CD4-positive, alpha-beta T cell treated with Interleukin-15 for 1 hour (primary cell): ENCODE measurements at places on chromosomes 12 and 14.

- DNase-seq, result no peak
Observed at GRCh38 chr14:80477388-80478160, 266.3 kb upstream of the DIO2 start.

DNA sequence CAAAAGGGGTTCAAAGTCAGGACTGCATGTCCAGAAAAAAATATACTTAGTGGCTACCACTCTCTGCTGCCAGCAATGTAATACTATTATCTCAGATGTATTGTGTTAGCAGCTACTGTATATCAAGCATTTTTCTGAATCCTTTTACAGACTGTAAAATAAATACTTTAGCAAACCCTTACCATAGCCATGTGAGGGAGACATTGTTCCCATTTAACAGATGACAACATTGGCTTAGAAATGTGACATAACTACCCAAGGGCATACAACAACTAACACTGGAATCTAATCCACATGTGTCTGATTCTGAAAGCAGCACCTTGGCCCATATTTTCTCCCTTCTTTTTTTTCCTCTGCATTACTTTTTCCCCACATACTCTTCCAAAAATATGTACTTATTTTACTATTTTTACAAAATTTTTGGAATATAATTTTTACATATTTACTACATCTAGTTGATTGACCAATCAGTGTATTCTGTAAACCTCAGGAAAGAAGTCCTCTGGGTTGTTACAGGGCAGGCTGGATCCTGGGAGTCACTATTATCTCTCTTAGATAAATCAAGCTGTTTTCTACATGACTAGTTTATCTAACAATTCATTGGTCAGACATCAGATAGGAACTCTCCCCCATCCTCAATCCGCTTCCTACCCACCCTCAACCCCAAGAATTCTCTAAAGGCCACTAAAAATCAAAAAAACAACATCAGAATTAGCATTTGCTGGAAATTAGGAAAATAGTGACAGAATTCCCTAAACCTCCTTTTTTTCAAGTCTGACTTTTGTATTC lies 154.1 kb downstream of the BTG1 start:
- no peak for DNase-seq

GRCh38 chr12:72388322-72388721 lies 116.2 kb downstream of the TRHDE start:
- DNase-seq, result no peak

DNA sequence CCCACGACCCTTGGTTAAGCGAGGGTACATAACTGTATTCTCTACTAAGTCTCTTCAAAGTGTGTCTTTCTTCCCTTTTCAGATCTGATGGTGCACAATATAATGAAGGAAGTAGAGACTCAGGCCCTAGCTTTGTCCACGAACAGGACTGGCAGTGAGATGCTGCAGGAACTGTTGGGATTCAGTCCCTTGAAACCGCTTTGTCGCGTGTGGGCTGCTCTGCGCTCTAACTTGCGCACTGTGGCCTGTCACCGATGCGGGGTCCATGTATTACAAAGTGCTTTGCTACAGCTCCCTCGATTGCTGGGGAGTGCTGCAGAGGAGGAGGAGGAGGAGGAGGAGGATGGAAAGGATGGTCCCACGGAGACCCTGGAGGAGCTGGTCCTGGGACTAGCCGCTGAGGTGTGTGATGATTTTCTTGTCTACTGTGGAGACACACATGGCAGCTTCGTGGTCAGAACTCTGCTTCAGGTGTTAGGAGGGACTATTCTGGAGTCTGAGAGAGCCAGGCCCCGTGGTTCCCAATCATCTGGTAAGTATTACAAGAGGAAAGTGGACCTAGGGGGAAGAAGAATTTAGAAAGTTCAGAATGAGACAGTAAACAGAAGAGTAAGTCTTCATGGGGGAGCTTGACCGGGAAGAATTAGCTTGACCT lies 803 bp downstream of the NOP9 start:
- DNase-seq, result no peak

DNA sequence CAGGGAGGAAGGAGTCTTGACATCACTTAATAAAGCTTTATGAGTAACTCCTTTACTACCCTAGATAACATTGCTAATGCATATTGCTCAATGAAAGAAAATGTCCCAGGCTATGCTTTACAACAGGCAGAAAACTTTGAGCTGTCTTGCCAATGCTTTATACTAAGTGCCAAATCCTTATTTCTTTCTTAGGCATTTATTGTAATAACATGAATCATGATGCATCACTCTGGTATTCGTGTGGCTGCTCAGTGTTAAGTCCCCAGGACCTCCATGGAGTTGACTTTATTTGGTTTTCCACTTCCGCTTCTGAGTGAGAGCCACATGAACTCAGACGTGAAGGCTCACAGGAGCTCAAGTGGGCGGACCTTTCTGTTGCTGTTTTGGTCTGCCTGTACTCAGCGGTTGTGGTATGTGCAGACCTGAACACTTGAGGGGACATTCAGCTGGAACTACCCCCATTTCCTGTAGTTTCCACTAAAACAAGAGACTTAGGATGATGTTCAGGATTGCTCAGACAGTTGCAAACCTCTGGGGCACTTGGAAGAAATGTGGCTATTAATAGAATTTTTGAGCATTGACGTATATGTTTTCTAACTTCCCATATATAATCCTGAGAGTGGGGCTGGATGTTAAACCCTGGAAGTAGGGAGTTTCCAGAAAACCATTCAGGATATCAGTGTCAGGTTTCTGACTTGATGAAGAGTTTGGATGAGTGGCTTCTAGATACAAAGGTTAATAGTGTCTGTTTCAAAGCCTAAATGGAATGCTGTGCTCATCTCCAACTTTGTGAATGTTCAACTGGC lies 258.6 kb downstream of the MSRB3 start:
- DNase-seq, result no peak

DNA sequence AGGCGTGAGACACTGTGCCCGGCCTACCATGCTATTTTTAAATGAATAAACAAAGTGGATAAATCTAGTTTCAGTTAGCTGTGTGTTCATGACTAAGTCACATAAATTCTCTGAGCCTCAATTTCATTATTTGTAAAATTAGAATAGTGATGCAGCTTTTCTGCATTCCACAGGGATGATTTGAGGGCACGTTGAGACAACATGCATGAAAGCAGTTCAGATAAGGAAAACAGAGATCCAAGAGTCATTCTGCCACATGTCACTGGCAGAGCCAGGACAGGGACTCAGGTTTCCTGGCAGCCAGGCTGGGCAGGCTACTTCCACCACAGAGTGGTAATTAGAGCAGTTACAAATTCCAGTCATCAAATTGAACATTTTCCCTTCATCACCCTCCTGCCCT lies 2.9 kb upstream of the PPP4R4 start:
- DNase-seq, result no peak

GRCh38 chr14:44462381-44462780 lies 44.7 kb downstream of the FSCB start:
- DNase-seq, result no peak

- no peak for DNase-seq
Observed at GRCh38 chr12:14272956-14273912, 92.2 kb upstream of the ATF7IP start.

- DNase-seq, result no peak
Observed at GRCh38 chr12:2119266-2119665, 66.5 kb downstream of the CACNA1C start.

DNA sequence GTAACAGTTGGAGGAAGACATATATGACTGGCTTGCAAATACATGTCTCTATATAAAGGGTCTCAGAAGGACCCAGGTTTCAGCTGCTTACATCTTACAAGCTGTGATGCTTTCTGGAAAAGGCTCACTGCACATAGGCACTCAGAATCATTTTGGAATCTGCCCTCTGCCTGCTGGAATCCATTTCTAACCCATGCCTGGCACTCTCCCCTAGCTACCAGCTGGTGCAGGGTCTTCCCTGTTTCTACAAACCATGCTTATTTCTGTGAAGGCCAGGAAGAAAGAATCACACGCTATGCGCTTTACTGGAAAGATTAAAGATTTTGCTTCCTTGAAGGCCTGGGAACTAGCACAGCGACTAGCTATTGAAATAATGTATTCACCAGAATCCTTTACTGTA lies 151.3 kb downstream of the DICER1 start:
- no peak for DNase-seq

GRCh38 chr12:3604286-3604685 lies 113.3 kb downstream of the PRMT8 start:
- DNase-seq, result no peak

DNA sequence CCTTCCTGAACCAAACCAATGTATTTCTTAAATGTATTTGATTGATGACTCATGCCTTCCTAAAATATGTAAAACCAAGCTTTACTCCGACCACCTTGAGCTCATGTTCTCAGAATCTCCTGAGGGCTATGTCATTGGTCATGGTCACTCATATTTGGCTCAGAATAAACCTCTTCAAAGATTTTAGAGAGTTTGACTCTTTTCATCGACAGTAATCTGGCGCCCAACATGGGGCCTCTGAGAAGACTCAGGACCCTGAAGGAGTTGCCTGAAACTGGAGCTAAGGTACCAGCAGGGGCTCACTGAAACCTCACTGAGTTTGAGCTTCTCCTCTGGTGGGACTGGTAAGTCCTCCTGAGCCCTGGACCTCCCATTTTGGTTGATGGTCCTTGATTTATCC lies 17.2 kb upstream of the PSMC1 start:
- DNase-seq, result no peak

GRCh38 chr14:85617791-85618190 lies 87.8 kb downstream of the FLRT2 start:
- DNase-seq, result no peak

DNA sequence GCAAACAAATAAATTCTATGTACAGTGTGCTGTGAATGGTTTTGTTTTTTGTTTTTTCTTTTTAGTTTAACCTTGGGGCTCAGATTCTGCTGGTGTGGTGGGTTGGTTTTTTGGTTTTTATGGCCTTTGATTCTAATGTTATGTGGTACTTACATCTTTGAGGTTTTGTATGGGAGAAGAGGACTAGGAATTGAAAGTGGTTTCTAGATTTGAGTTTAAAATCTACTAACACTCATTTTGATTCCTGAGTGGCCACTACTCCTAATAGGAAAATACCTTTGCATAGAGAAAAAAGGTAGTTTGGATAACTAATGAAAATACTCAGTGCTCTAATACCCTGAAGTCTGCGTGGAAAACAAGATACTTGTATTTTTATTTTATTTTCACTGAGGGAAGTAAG lies 137.7 kb downstream of the MON2 start:
- no peak for DNase-seq

DNA sequence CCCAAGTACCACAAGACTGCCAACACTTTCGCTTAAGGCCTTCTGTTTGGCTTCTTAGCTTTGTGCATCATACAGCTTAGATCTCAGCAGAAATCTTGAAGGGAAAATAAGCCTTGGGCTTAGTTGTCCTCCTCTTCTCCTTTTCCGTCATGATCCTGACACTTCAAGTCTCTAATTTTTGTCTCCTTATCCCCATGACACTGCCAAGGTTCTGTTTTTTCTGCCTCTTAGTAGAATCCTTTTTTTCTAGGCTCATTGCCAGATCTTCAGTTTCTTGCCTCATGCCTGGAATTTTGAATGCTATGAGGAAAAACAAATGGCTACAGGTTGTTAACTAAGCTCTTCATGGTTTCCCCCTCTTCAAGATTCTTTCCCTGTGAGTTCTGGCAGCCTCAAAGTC lies 450.4 kb downstream of the LRFN5 start:
- no peak for DNase-seq

DNA sequence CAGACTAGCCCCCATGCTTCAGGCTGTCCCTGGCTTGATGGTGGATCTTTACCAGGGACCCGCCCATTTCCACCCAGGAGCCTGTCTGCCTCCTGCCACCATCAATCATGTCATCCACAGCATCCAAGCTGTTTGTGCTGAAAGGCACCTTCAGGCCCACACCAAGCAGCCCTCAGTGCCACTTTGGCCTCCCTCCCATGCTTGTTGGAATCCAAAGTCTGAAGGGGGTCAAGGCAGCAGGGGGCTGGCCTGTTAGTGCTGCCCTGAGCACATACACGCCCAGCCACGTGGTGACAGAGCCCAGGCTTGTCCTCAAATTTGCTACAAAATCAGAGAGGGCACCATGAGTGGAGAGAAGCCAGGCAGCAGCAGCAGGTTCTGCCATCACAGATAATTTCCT lies 1146.8 kb downstream of the FSCB start:
- DNase-seq, result no peak

DNA sequence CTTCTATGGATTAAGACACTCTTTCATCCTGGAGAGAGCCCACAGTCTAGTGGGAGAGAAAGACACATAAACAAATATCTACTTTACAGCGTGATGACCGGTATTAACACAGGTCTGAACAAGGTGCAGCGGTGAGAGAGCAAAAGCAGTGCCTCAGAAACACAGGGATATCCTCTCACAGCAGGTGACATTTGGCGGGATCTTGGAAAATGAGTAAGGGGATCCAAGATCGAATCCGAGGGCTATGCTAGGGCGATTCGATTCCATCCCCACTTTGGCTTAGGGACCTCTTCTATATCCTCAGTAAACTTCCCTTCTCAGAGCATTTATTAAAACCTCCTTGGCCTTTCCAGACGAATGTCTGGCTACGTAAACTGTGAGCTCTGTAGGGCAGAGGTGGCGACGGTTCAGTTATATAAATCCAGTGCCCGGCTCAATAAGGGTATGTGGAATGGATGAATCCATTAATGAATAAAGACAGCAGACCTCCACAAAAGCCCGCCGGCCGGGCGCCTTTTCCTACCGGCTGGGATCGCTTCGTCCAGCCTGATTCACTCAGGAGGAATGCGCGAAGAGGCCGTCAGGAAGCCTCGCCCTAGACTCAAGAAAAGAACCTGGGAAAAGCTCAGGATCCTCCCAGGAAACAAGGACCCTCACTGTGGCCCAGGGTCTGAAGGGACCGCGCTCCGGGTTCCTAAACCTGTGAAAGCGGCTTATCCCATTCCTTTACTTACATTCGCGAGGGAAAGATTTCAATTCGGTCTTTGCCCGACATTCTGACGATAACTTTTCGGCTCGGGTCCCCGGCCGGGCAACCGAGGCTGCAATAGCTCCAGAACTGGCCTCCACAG lies 455 bp downstream of the ATP6V1D start:
- DNase-seq, result no peak

DNA sequence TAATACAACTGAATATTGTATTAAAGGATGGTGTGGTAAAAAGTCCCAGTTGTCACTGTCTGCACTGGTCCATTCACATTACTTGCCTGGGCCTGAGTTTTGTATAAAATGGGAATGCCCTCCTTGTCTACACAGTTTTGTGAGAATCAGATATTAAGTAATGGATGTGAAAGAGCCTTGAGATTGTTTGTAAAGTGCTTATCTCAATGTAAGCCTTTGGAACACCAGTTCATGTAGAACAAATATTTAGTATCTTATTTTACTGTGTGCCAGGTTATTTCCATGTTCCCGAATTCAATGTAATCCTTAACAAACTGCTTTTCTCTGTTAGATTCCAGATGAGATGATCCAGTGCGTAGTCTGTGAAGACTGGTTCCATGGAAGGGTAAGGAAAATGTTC lies 7.5 kb downstream of the UBR7 start:
- DNase-seq, result no peak

DNA sequence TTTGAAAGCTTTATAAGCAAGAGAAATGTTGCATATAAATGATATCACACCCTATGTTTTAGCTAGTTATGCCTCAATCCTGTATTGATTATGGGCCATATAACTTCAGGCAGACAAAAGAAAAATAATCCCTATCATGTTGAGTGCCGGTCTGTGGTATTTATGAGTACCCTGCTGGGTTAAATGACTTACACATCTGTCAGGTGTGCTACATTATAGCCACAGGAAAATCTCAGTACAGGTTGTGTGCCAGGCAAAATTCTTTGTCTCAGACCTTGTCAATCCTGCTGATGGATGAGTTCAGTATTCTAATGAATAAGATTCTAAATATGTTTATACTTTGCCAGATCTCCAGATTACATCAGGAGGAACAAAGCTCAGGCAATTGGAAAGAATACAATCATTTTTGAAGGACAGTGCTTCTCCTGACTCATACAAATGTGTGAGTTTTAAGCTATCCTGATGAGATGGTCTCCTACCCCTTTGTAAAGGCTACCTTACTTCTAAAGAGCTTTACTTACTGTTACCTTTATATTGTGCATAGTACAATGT lies 109.8 kb upstream of the FOXG1 start:
- DNase-seq, result no peak
